Femur (tissue), 1 donor: ENCODE measurements at places on chromosomes 3 and 15.

- peak; percentile 19 for DNase-seq
Observed at GRCh38 chr15:67183443-67184169, 70.9 kb downstream of the AAGAB start.

GRCh38 chr3:15318661-15319060 lies 13.7 kb downstream of the SH3BP5 start:
- no peak for DNase-seq

GRCh38 chr3:194736277-194736895 lies 50.7 kb downstream of the FAM43A start:
- no peak for DNase-seq

DNA sequence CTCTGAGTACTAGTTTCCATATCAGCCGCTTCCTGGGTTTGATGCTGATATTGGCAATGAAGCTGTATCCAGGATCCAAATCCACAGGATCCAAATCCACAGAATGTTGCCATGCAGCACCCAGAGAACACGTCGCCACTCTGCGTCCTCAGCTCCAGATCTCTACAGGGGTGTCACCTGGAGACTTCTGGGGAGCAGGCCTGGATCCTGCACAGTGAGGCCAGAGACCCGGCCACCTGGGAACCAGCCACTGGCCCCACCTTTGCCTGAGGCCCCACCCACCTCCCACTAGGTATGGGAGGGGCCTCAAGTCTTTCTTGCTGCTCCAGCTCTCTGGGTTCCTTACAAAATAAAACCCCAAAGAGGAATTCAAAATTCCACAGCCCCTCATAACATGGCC lies 123.9 kb downstream of the LRRK1 start:
- DNase-seq = no peak

GRCh38 chr15:29208836-29209235 lies 60.8 kb downstream of the NSMCE3 start:
- no peak for DNase-seq

DNA sequence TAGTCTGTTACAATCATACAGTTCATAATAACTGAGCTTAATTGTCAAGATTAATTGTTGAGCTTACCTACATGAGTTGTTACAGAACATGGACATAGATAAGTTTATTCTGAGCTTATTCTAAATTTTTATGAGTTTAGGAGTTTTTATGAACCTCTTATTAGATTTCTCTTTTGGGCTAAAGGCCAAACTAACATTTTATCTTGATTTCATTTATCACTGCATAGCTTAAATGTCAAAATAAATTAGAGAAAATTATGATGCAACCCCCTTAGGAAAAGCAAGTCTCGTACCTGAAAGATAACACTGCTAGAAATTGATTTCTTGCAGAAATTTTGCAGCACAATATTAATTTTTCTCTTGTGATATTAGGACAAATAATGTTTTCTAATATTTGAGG lies 54.5 kb downstream of the CNTN6 start:
- no peak for DNase-seq

DNA sequence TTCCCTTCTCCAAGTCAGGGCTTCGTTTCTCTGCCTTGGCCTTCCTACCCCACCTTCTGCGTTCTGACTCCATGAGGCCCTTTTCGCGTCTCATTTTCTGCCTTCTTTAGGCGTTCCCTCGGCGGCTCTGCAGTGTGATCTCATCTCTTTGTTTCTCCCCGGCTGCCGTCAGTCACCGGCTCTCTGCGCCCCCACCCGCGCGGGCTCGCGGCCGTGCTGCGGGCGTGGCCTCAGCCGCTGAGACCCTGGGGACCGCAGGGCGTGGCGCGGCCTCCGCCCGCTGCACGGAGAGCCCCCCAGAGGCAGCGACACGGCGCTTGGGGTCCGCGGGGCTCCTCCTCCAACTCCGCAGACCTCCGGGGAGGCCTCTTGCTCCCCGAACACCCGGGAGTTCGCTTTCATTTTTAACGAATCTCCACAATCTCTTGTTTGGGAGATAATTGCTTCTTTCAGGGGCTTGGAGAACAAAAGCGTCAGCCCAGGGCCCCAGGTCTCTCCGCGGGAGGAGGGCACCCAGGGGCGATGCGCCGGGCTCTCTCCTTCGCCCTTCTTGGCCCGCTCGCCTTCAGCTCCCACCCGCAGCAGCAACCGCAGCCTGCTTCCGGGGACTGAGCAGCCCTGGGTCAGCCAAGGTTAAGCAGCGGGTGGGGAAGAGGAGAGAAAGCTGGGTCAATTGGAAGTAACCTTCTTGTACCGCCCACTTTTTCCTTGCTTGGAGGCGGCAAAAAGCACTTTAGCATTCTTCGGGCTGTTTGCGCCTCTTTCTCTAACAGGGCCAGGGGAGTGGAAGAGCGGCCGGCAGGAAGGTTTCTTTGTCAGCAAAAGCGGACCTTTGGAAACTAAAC lies 35.2 kb downstream of the GAP43 start:
- peak; percentile 91 for DNase-seq

DNA sequence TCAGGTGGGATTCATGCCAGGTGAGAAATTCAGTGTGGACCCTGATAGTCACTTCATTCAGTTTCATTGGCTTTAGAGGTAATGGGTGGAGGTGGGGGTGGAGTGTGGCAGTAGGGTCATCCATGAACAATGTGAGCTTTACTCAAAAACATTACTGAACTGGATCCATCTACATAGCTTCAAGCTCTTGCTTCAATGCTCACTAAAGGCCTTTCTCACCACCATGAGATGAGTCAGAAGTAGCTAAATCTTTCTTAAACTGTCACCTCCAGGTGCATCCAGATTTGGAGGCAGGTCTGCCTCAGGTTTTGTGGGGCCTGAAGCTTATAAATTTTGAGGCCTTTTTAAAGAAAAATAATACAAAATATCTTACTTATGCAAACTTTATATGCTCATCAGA lies 363.6 kb downstream of the CHST2 start:
- DNase-seq = no peak

GRCh38 chr3:108178676-108179075 lies 43.5 kb downstream of the IFT57 start:
- DNase-seq = no peak

DNA sequence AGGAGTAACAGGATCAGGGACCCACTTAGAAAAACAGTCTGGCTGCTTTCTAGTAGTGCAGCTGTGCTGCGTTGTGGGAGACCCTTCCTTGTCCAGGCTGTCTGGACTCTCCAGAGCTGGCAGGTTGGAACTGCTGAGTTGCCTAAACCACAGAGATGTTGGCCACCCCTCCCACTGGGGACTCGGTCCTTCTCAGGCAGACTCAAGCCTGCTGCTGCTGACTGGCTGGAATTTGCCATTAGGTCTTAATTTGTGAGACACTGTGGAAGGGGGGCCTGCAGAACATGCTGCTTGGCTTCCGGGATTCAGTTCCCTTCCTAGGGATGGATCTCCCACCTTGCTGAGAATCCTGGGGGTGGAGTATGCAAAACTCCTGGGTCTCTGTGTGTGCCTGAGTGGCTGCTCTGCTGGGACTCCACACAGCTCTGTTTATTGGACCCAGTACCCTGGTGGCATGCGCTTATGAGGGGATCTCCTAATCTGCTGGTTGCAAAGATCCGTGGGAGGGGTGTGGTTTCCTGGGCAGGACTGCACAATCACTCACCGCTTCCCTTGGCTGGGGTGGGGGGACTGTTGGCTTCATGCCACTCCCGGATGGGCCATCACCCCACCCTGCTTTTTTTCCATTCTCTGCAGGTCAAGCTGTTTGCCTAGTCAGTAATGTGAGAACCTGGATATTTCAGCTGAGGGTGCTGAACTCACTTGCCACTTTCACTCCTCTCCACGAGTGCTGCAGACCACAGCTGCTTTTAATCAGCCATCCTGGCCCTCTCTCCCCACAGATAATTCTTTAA lies 150.5 kb downstream of the CFAP20DC start:
- DNase-seq = peak; percentile 51

GRCh38 chr3:97089621-97090020 lies 275.2 kb downstream of the EPHA6 start:
- no peak for DNase-seq

- DNase-seq = peak; percentile 84
Observed at GRCh38 chr3:77038468-77038929, 1.4 kb upstream of the ROBO2 start.

DNA sequence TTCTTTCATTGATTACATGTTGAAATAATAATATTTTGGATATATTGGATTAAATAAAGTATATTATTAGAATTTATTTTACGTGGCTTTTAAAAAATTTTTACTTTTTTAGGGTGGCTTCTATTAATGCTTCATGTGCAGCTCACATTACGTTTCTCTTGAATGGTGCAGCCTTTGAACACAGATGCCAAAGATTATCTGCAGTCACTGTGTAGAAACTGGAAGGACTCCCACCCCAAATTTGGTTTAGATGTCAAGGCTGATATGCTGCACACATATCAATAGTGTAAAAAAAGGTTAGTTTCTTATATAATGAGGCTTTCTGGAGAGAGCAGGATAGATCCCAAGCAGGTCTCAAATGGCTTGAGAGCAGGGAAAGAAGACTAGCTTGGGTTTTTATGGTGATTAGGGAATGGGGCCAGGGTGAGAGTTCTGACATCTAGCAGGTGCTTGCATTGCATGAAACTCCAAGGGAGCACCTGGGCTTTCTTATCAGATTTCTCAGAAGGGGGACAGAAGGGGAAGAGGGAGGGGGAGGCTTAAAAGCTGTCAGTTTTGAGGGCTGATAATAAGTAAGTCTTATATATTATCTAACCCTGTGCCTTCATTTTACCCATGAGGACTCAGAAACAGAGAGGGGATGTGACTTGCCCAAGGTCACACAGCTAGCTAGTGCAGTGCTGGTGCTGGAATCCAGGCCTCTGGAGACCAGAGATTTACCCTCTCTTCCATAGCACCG lies 89.6 kb downstream of the CHST2 start:
- DNase-seq = no peak

DNA sequence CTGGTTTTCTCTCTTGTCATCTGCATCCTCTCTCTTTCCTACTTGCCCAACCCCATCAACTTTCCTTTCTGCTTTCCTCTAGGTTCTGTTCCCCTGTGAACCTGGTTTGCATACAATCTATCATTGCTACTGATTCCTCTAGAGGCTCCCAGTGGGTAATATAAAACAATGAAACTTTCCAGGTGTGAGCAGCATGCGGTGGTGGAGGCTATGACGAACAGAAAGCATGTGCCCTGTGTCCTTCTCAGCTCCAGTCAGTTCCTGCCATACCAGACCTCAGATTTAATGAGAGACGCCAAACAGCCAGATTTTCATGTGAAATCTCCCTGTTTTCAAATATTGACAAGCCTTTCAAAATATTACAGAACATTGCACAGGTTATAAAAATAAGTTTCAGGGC lies 3.5 kb upstream of the ACAP2 start:
- no peak for DNase-seq

- DNase-seq = peak; percentile 89
Observed at GRCh38 chr15:62940755-62941361, 101.7 kb upstream of the TPM1 start.

GRCh38 chr3:66856533-66856932 lies 141.6 kb upstream of the KBTBD8 start:
- DNase-seq = no peak

- no peak for DNase-seq
Observed at GRCh38 chr15:60644903-60645302, 166.0 kb upstream of the ICE2 start.

DNA sequence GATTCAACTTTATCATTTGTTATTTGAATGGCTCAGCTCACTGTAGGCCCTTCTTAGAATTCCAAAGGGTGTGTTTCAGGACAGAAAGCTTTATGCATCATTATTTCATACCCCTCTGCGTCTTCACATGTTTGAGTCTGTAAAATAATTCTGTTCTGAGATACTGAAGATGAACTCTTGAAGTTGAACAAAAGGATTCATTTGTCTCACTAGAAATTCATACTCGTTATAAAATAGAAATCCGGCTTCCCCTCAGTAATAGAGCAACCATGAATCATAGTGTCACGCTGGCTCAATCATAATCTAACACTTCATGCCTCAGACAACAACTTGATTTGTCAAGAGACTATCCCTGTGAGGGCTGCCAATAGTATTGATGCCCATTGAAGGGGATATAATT lies 1015.4 kb upstream of the SEMA6D start:
- no peak for DNase-seq

GRCh38 chr3:94378322-94378721 lies 315.5 kb downstream of the NSUN3 start:
- no peak for DNase-seq

DNA sequence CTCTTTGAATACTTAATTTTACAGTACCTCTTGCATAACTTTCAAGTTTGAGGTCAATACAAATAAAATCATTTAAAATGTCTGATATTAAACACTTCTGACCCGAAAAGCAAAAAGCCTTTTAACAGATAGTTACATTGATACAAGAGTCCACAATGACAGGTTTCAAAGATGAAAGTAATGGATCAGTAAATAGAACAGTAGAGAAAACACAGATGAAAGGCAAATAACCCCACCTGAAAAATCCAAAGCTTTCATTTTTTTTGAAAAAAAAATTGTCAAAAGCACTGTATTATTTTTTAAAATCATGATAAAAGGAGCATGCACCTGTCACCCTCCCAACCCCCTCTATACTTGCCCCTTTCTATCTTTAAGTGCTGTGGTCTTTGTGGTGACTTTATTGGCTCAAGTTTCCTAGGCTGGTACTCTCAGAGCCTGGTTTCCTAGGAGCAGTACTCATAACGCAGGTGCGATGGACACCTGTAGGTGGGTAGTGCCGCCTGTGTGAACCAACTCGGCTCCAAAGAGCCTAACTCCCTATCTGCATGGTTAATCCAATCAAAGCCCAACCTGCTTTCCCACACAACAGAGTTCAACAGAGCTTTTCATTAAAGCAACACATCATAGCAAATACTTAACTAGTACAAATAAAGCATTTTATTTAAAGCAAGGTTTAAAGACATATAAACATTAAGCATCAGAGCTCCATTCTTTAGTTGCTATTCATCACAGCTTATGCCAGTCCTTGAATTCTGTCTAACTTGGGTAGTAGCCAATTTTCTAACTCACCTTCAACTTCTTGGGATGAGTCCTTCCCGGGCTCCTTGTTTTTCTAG lies 32.2 kb downstream of the LIPC start:
- DNase-seq = no peak

GRCh38 chr3:61936344-61936937 lies 375.1 kb downstream of the PTPRG start:
- DNase-seq = no peak

GRCh38 chr3:45912435-45912834 lies 26.1 kb downstream of the CCR9 start:
- no peak for DNase-seq

- no peak for DNase-seq
Observed at GRCh38 chr3:181691901-181692300, 19.8 kb upstream of the SOX2 start.

DNA sequence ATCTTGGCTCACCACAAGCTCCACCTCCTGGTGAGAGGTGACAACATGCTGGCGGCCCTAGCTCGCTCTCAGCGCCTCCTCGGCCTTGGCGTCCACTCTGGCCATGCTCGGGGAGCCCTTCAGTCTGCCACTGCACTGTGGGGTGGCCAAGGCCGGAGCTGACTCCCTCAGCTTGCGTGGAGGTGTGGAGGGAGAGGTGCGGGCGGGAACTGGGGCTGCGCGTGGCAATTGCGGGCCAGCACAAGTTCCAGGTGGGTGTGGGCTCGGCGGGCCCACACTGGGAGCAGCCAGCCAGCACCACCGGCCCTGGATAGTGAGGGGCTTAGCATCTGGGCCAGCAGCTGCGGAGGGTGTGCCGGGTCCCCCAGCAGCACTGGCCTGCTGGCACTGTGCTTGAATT lies 275.7 kb upstream of the P2RY1 start:
- DNase-seq = no peak

GRCh38 chr3:186057594-186057993 lies 51.3 kb downstream of the ETV5 start:
- no peak for DNase-seq
